Adipose tissue (tissue), 3 donors: ENCODE measurements at places on chromosomes 16 and 17. TPM values are rescaled to one million over a fixed set of nuclear protein-coding genes. Genes with fewer than 3 reads are reported as not detected.

SMIM36 gene
- not detected for polyA plus RNA-seq

SLC38A8 gene
- polyA plus RNA-seq: 1.2 TPM

OR1A1 gene
- not detected for polyA plus RNA-seq

ANKRD40CL gene
- polyA plus RNA-seq: not detected

SNX11 gene
- 13.5 TPM for polyA plus RNA-seq

CCDC200 gene
- 0.10 TPM for polyA plus RNA-seq

GNGT2 gene
- polyA plus RNA-seq: not detected

HIGD1B gene
- 10.7 TPM for polyA plus RNA-seq

GHDC gene
- 20.3 TPM for polyA plus RNA-seq

MAP2K4 gene
- 13.4 TPM for polyA plus RNA-seq

TTLL6 gene
- 0.22 TPM for polyA plus RNA-seq

NOB1 gene
- 116 TPM for polyA plus RNA-seq

CNTNAP1 gene
- 8.3 TPM for polyA plus RNA-seq

CNGB1 gene
- not detected for polyA plus RNA-seq

SLC13A5 gene
- 0.34 TPM for polyA plus RNA-seq

CCL23 gene
- 5.3 TPM for polyA plus RNA-seq

KRT31 gene
- polyA plus RNA-seq: not detected

GRIN2C gene
- polyA plus RNA-seq: 0.56 TPM

CORO1A gene
- 14.9 TPM for polyA plus RNA-seq

C16orf54 gene
- 0.37 TPM for polyA plus RNA-seq

METTL22 gene
- 12.6 TPM for polyA plus RNA-seq

SDK2 gene
- 0.22 TPM for polyA plus RNA-seq

EPN2 gene
- 14.2 TPM for polyA plus RNA-seq

GPR142 gene
- 0.09 TPM for polyA plus RNA-seq

PMP22 gene
- polyA plus RNA-seq: 23.7 TPM

ACE gene
- 5.7 TPM for polyA plus RNA-seq

GAS2L2 gene
- 0.22 TPM for polyA plus RNA-seq

GFAP gene
- polyA plus RNA-seq: 1.3 TPM

CHAD gene
- polyA plus RNA-seq: not detected

FOXN1 gene
- polyA plus RNA-seq: 0.03 TPM

KRTAP4-4 gene
- polyA plus RNA-seq: not detected

ABCA9 gene
- polyA plus RNA-seq: 23.9 TPM

TBC1D3G gene
- polyA plus RNA-seq: not detected

PLK1 gene
- polyA plus RNA-seq: 3.3 TPM

DPEP2 gene
- polyA plus RNA-seq: 4.2 TPM

ARL4D gene
- polyA plus RNA-seq: 58.1 TPM

C17orf107 gene
- 2.9 TPM for polyA plus RNA-seq

KRT24 gene
- 0.22 TPM for polyA plus RNA-seq

PRSS33 gene
- not detected for polyA plus RNA-seq

CCL22 gene
- polyA plus RNA-seq: 0.02 TPM

CLEC18C gene
- polyA plus RNA-seq: 0.01 TPM

RAMP2 gene
- polyA plus RNA-seq: 178 TPM

CD300LB gene
- polyA plus RNA-seq: 0.56 TPM

KRT28 gene
- polyA plus RNA-seq: not detected

OGFOD1 gene
- polyA plus RNA-seq: 7.8 TPM
